WTC11 (cell line): ENCODE measurements at places on chromosomes 16 and 17. TPM values are rescaled to one million over a fixed set of nuclear protein-coding genes. Genes with fewer than 3 reads are reported as not detected.
A peak's percentile ranks its signal among the peaks of the same experiment; 100 is the strongest.

Gene MFAP4
- 3.9 to 4.1 TPM (median 4.0 TPM) in 3 replicates for total RNA-seq

Gene ESRP2
- total RNA-seq, result 48.5 to 55.0 TPM (median 49.8 TPM) in 3 replicates

- no peak for DNase-seq
- H3K36me3 ChIP-seq, result no peaks in the 10 kb centered on the region
- H3K4me1 ChIP-seq, result peaks cover 69% of the 10 kb centered on the region
- H3K27me3 ChIP-seq, result no peaks in the 10 kb centered on the region; the same call in 1 of the 2 replicates
- H3K4me3 ChIP-seq, result no peak overlapping the region
These were observed 128.4 kb upstream of the TNRC6C start for GRCh38 chr17:77829843-77830799.

DNA sequence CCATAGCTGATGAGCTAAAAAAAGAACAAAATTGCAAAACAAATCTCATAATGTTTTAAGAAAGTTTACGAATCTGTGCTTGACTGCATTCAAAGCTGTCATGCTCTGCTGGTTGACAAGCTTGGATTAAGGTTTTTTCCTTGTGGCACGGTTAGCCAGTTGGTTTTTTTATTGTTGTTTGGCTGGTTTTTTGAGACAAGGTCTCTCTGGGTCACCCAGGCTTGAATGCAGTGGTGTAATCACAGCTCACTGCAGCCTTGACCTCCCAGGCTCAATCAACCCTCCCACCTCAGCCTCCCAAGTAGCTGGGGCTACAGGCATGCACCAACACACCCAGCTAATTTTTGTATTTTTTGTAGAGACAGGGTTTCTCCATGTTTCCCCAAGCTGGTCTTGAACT, 45.7 kb downstream of the PHKB start:
- H3K36me3 ChIP-seq, result peaks cover 17% of the 10 kb centered on the region
- H3K4me3 ChIP-seq, result no peak overlapping the region
- H3K27ac ChIP-seq, result no peak overlapping the region
- no peaks in the 10 kb centered on the region for H3K27me3 ChIP-seq
- DNase-seq, result no peak

Gene MFSD11
- total RNA-seq, result 16.6 to 26.4 TPM (median 24.1 TPM) in 3 replicates

Gene HYDIN
- total RNA-seq, result 2.6 to 3.3 TPM (median 3.0 TPM) in 3 replicates

GRCh38 chr17:80981062-80981902, 10.4 kb upstream of the CHMP6 start:
- DNase-seq, result peak; percentile 77
- peak overlapping the region; percentile 68 for H3K4me3 ChIP-seq
- H3K27me3 ChIP-seq, result no peaks in the 10 kb centered on the region; the same call in 1 of the 2 replicates
- H3K4me1 ChIP-seq, result peaks cover 3% of the 10 kb centered on the region
- no peaks in the 10 kb centered on the region for H3K36me3 ChIP-seq
- no peak overlapping the region for H3K27ac ChIP-seq

GRCh38 chr16:47067203-47067602, 76.5 kb downstream of the NETO2 start:
- no peaks in the 10 kb centered on the region for H3K27me3 ChIP-seq
- H3K4me3 ChIP-seq, result no peak overlapping the region
- no peak overlapping the region for H3K27ac ChIP-seq
- peaks cover 8% of the 10 kb centered on the region; the same call in 1 of the 2 replicates for H3K4me1 ChIP-seq
